Lung (tissue), 17 donors: ENCODE measurements at places on chromosomes 16 and 17.
A peak's percentile ranks its signal among the peaks of the same experiment; 100 is the strongest.

- DNase-seq, result no peak
These were observed 585.4 kb downstream of the WWOX start for GRCh38 chr16:78684655-78685375.

DNA sequence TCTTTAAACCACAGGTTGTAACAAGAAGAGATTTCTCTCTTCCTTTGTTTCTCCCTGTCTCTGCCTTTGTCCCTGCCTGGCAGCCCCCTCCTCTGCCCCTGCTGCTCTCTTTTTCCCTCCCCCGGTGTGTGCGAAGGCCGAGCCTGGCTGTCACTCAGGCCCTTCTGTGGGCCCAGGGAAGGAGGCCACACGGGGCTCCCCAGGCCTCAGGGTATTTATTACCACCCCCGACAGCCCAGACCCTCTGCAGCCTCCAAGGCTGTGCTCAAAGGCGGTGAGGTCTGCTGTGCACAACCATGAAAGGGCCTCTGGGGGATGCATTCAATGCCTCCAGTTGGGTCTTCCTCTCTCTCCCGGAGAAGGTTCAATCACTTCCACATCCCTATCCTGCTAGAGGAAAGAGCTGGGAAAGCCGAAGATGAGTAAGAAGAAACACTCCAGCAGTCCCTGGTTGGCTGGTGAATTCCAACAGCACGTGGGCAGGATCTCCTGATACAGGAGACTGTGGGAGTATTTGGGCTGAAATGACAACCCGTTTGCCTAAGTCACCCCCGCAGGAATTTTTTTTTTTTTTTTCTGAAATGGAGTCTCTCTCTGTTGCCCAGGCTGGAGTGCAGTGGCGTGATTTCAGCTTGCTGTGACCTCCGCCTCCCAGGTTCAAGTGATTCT, 34.2 kb downstream of the ZNF423 start:
- no peak for DNase-seq

DNA sequence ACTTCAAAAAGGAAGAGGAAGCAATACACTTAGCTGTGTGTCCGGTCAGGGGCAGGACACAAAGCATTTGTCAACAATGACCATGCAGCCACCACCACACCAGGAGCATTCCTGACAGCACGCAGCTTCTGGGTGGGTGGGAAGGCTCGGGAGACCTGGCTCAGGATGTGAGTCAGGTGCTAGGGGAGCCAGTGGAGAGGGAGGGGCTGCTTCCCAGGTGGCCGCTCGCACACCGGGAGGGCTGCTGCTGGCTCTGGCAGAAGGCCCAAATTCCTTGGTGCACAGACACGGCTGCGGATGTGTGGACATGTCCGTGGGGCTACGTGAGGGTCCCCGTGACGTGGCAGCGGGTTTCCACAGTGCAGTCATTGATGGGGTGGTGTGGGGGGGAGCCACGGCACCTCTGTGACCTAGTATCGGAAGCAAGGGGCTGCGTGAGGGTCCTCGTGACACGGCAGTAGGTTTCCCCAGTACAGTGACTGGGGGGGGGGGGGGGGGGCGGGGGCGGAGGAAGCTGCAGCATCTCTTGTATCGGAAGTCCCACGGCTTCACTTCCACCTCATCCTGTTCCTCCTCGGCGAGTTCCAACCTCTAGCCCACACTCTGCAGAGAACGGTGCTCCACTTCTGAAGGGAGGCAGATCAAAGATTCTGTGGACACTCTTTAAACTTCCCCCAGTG, 112.8 kb downstream of the ZNF778 start:
- peak; percentile 37 for DNase-seq

DNA sequence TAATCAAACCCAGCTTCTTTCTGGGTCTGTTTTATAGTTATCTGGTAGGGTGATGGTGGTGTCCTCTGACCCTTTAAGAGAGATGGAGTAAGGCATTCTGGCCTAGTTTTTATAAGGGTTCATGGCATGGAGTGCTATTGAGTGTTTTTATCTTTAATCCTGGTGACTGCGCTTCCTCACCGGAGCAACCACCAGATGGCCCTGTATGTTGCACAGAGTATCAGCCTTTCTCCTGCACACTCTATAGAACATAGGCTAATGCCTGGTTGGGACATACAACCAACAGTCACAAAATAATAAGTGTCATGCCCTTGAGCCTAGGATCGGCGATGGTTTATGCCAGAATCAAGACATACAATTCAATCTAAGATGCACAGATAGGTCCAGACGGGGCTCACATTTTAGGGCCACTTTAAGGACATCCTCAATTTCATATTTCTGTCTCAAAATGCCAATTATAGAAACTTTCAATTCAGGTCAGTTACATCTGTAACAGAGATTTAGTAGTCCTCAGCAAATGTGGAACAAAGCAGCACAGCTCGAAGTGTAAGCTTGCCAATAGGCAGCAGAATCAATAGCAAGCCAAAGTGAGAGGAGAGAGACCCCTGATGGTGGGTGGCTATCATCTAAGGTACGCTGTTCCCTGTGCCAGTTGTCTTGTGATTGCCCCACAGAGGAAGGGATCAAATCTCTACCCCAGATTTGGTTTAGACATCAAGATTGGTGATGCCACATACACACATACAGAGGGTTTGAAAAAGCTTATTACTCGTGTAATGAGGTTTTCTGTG, 37.2 kb upstream of the HOXB9 start:
- no peak for DNase-seq

- DNase-seq, result no peak
These were observed 29.6 kb downstream of the VPS53 start for GRCh38 chr17:685006-685405.

DNA sequence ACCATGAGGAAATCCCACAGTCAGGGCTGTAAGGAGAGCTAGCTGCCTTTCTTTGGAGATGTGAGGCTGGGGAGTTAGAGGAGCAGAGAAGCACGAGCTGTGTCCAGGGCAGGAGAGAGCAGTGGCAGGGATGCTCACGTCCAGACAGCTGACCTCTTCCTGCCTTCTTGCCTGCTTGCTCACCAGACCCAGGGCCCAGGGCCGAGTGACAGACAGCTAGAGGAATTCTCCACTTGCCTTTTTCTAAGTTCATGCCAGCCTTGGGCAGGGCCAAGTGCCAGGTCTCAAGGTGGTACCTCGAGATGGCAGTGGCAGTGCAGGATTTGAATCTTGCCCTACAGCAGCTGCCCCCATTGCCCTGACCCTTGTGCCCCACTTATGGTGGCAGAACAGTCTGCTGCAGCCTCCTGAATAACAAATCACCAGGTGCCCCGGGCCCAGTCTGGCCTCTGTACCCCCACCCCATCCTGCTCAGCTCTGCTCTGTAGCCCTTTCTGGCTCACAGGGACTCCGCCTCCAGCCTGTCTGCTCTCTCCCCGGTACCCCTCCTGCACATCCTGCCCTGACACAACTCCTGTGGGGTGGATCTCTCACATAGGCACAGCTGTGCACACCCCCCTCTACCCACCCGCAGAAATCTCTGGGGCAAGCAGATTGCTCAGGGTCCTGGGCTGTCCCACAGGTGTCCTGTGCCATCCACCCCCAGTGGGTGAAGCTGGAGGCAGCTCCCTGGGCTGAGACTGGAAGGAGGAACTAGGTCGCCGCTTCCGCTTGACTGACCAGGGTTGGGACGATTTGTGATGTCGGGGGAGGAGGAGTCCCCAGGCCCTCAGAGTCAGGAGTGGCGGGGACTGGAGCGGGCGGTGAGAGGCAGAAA, 25.9 kb downstream of the GRIN2C start:
- no peak for DNase-seq

DNA sequence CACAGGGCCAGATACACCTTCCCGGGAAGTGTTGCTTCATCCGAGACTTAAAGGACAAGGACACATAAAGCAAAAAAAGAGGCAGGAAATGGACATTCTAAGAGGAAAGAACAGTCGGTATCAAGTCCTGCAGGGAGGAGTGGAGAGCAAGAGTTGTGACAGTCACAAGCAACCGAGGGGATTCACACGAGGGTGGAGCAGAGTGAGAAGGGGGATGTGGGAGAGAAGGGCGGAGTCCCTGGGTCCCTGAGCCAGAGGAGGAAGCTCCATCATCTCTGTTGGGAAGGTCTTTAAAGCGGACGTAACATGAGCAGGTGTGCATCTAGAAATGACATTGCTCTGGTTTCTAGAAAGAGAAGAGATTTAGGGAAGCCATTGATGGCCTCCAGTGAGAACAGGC, 47.1 kb downstream of the AIPL1 start:
- no peak for DNase-seq

GRCh38 chr16:82280867-82281266, 110.8 kb upstream of the MPHOSPH6 start:
- DNase-seq, result no peak
